ENCODE measurements at places on chromosomes 7 and 10.

- no peak for DNase-seq
Observed at GRCh38 chr7:148587076-148587475, 3.5 kb upstream of the C7orf33 start.

DNA sequence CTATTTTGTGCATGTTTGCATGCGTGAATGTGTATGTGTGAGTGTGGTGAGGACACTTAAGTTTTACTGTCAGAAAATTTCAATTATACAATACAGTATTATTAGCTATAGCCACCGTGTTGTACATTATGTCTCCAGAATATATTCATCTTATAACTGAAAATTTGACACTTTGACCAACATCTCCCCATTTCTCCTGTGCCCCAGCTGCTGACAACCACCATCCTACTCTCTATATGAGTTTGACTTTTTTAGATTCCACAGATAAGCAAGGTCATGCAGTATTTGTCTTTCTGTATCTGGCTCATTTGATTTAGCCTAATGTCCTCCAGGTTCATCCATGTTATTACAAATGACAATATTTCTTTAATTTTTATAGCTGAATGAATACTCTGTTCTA is 195.0 kb downstream of the GPR37 start:
- DNase-seq: no peak

DNA sequence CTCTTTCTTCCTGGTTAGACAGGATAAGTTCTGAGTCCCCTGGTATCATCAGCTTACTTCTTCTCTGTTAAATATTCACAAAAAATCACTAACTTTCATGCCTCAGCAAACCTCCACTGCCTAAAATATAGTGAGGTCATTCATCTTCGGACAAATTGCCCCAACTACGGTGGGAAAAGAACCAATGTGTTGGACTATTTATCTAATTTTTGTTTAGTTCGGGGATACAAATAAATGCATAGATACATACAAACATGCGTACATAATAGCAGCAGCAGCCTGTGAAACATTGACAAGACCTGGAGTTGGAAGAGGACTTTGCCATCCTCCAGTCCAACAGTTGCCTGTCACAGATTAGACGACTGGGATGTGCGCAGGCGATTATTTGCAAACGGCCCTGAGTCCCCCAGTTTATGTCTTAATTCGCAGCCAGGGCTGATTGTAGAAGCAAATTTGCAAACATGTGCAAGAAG is 51.5 kb downstream of the EGFR start:
- DNase-seq: no peak

- no peak for DNase-seq
Observed at GRCh38 chr7:149825567-149826343, 12.4 kb upstream of the ZNF862 start.

GRCh38 chr7:83162402-83163256 is at the start of gene PCLO:
PCLO (minus strand) TSS chr7:83162884; CDS start chr7:83162592, 292 bp downstream.
- peak; percentile 89 for DNase-seq

DNA sequence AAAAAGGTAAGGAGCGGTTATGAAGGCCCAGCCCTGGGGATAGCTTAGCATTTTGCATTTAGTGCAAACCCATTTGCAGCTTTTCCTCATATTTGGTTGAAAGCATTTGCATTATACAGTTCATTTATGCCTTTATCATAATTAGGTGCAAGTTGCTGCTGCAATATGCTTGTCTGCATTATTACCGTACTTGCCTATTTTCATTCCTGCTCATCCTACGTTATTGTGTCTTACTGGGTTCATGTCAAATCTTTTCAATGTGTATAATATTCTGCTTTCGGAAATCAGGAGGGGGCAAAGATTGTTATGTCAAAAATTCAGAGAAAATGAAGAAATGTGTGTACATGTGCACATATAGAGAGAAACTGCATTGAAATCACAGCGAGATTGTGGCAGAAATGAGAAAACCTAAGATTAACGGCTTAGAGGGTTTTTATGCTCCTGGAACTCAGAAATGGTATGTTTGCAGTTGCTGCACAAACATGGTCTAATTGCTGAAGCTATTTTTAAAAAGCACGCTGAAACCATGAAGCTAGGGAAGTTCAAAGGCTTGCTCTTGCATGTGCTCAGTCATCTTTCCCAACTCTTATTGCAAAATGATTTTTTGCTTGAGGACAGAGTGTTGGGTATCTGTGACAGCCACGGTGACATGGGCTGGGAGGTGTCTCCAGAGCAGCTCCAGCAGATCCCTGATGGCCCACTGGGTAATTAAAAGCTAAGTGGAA is 613.2 kb downstream of the SDK1 start:
- DNase-seq: no peak

DNA sequence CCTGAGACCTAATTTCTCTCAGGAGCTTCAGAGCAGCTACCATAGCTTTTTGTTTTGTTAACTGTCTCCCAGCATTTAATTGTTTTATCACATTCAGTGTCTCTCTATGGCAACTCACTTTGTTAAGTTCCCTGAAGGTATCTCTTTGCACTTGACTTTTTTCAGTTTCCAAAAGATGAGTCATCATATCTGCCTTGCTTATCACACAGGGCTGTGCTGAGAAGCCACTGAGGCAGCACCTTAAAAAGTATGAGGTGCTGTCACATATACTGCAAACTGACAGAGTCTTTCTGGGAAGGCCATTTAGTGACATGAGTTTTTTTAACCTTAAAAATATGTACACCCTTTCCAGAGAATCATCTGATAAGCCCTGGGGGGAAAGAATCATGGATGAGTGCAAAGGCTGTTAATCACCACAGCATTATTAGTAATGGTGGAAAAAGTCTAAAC is 56.8 kb downstream of the PPP1R3C start:
- no peak for DNase-seq

GRCh38 chr7:157001920-157002818 is 8.3 kb downstream of the MNX1 start:
- no peak for DNase-seq

GRCh38 chr10:72080042-72080975 is 8.0 kb downstream of the SPOCK2 start:
- DNase-seq: peak; percentile 16

DNA sequence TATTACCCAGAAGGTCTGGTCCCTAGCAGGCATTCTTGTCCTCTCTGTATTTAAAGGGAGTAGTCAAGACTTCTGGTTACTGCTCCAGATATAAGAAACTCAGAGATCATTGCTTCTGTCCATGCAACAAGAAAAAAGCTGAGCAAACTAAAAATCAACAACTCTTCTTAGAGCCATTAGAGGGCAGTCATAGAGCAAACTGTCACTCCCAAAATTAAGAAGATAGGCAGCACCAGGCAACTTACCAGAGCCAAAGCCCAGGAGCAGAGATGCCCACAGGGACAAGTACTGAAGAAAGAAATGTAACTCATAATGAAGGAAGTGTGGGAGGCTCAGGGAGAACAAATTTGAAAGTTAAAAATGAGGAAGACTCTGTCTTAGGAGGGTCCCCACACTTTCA is 472.9 kb upstream of the COBL start:
- no peak for DNase-seq

- DNase-seq: no peak
Observed at GRCh38 chr7:122145937-122146645, 2.0 kb upstream of the AASS start.

DNA sequence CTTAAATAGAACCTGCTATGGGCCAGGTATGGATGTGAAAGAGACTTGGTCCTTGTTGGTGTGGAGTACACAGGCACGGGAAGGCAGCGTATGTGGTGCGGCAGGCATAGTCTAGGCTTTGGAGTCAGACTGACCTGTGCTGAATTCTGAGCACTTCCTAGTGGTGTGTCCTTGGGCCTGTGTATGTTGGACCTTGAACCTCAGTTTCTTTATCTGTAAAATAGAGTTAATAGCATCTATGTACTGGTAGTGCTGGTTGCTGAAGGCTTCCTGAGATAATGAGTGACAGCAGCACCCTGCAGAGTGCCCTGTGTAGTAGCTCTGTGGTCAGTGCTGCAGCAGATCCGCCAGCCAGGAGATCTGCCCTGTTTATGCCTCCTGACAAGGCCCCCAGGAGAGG is 5.3 kb upstream of the SFRP5 start:
- no peak for DNase-seq

- no peak for DNase-seq
Observed at GRCh38 chr7:82393076-82393839, 50.3 kb downstream of the CACNA2D1 start.

DNA sequence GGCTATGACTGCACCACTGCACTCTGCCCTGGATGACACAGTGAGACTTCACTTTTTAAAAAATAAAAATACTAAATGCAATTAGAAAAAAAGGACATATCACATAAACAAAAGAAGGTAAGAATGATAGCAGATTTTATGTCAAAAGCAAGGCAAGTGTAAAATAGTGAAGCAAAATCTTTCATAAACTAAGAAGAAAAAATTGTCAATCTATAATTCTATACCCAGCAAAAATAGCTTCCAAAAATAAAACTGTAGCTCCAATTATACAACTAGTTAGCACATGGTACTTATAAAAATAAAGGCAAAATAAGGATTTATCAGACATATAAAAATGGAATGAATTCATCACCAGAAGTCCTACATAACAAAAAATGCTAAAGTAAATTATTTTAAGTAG is 85.4 kb upstream of the SVIL start:
- DNase-seq: no peak

GRCh38 chr7:106866298-106867281 is 1.5 kb downstream of the PIK3CG start:
- no peak for DNase-seq

DNA sequence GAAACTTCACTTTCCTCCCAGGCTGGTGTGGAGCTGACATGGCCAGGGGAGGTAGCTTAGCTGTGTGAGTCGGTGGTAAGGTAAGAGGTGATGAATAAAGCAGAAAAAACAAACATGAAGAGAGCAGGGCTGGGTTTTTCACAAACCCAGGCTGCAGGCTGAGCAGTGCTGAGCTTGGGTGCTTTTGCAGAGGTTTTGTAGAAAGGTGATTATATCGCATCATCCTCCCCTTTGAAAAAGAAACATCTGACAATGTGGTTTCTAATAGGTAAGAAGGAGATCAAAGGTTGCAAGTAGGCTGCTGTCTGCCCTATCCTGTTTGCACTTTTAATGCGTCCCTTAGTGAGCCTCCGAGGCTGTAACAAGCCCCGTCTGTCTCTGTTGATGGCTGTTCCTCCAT is 69.6 kb upstream of the GRM8 start:
- DNase-seq: no peak

DNA sequence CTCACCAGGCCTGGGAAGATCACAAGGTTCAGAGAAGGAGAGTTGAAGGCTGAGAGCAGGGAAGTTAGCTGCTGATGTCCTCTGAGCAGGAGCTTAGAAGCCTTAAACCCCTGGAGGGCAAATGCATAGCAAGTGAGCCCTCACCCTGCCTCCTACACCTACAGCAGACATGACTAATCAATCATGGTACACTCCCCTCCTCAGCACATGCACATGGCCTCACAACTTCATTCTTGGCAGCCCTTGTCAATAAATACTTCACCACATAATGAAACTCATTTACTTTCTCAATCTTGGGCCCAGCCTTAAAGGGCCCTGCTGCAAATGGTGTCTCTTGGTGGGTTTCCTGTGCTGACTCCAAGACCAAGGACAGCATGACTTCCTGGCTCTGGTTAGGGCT is 12.9 kb downstream of the MMRN2 start:
- DNase-seq: no peak

DNA sequence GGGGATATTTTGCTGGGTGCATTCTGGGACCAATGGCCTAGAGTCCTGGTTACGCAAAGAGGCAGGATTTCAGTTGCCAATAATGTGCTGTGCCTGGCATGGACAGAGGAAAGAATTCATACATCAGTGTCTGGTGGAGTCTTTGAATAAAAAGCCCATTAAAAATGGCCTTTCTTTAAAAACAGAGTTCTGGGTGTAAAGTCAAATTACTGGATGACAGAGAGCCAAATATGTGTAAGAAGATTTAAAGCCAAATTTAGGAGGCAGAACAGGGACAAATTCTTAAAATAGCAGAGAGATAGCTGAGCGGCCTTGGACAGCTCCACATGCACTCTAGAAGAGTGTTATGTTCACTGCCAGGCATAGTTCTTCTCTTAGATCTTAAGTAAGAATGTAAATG is 60.8 kb upstream of the MEOX2 start:
- no peak for DNase-seq

- DNase-seq: no peak
Observed at GRCh38 chr7:30915005-30915601, 3.5 kb downstream of the AQP1 start.

GRCh38 chr7:139771001-139771956 is 6.5 kb downstream of the HIPK2 start:
- no peak for DNase-seq

GRCh38 chr7:101087334-101088068 is 2.2 kb downstream of the TRIM56 start:
- no peak for DNase-seq

DNA sequence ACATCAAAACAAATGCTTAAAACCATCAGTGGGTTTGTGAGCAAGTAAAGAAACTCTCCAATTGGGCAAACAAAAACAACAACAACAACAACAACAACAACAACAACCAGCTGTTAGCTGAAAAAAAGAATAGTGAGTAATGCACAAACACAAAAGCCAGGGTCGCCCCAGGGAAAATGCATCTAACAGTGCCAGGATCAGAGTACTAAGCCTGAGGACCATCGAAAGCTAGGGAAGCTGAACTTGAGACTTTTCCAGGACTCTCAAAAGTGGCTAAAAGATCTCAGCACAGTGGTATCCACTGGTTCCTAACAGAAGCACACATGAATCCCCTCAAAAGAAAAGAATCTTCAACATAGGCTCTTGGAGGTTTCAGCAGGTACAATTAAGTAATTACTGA is 83.3 kb downstream of the CPXM2 start:
- no peak for DNase-seq

DNA sequence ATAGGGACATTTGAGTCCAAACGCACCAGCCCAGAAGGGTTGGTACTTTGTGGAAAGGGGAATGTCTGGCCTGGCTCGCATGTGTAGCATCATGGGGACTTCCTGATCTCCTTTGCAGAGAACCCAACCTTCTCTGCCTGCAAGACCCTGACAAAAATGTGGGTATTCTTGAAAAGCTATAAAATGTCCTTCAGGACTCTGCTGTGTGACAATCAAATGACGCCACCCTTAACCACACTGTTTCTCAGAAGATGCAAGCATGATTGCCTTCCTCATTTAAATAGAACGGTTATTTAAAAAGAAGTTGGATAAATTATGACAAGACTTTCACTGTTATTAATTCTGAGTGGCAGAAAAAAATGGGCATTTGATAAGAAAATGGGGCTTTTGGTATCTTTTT is 15.1 kb upstream of the GPR15LG start:
- DNase-seq: no peak

DNA sequence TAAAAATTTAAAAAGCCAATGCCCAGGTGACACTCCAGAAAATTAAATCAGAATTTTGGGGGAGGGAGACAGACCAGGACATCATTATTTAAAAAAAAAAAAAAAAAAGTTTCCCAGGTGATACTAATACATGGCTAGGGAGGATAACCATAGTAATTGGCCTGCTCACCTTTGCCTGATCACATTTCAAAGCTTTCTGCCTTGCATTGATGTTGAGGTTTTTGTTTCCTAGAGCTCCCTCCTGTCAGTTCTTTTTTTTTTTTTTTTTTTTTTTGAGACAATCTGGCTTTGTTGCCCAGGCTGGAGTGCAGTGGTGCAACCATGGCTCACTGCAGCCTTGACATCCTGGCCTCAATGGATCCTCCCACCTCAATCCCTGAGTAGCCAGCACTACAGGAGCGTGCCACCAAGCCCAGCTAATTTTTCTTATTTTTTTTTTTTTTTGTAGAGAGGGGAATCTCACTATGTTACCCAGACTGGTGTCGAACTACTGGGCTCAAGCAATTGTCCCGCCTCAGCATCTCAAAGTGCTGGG is 38.1 kb downstream of the CPED1 start:
- DNase-seq: no peak
